ENCODE measurements at places on chromosomes 6 and 20.

DNA sequence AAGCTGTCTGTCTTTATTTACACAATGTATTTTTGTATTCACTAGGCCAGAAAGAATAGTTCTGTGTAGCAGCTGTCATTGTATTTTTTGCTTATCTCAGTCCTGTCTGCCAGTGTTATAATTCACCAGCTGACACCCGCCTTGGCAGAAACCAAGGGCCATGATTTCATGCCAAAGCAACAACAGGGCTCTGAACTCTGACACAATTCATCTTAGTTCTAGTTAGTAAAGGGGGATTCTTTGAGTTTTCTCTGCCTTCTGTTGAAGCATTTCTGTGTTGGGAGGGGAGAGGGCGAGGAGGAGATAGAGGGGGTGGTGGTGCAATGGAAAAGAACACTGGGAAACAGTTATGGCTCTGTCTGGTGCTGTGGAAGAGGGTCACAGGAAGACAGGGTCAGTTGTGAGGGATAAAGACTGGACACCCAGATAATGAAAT lies 684.6 kb upstream of the MARCKS start:
- DNase-seq: no peak

GRCh38 chr6:15406452-15406851 lies 160.6 kb downstream of the JARID2 start:
- no peak for DNase-seq

DNA sequence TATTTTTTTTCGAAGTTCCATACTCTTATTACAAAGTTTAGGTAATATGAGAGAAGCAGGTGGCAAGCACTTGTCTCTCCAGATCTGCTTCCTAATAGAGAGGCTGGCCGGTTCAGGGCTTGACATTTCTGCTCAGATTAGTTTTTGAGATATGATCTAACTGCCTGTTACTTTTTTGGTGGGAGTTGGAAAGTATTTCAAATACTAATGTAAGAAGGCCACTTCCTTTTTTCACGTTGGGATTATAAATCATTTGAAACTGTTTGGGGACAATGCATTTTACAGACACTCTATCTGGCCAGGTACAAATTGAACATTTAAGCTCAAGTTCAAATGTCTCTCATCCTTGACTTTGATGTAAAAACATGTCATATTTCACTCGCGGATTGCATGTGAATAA lies 222.1 kb upstream of the SULF2 start:
- DNase-seq: no peak

- peak; percentile 24 for DNase-seq
Measured at GRCh38 chr20:53794529-53795115, 201.0 kb upstream of the ZNF217 start.

- DNase-seq: peak; percentile 85
Measured at GRCh38 chr20:17960927-17961586, 7.5 kb downstream of the SNX5 start.
